Naive B cell (primary cell): ENCODE measurements at places on chromosomes 13 and 19.

GRCh38 chr19:39996218-39996810, 546 bp upstream of the ZNF546 start:
- DNase-seq: no peak

DNA sequence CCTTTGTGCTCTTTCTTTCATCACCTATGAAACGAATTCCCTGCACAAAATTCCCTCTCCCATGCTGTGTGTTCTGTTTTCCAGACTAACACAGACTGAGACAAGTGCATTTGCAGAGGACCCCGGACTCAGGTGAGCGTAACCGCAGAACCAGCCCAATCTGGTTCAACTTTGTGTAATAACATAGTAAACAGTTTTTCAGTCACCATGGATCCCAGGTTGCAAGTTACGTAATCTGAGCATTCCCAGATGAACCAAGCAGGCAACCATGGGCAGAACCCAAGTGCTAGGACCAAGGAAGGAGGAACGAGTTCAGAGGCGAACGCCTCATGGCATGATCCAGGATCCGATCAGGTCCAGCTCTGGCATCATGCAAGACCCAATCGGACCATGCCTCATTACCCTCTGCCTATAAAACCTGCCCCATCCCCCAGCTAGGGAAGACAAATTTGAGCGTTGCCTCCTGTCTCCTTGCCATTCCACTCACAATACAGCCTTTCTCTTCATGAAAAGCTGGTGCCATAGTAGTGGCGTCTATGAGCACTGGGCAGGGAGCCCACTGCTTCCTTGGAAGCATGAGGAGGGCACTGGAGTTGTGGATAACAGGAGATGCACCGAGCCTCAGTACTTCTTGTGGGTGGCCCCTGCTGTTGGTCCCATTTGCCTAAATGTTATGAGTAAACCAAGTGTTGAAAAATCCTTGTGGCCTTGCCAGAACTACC, 107.6 kb downstream of the ABCC4 start:
- DNase-seq: no peak

DNA sequence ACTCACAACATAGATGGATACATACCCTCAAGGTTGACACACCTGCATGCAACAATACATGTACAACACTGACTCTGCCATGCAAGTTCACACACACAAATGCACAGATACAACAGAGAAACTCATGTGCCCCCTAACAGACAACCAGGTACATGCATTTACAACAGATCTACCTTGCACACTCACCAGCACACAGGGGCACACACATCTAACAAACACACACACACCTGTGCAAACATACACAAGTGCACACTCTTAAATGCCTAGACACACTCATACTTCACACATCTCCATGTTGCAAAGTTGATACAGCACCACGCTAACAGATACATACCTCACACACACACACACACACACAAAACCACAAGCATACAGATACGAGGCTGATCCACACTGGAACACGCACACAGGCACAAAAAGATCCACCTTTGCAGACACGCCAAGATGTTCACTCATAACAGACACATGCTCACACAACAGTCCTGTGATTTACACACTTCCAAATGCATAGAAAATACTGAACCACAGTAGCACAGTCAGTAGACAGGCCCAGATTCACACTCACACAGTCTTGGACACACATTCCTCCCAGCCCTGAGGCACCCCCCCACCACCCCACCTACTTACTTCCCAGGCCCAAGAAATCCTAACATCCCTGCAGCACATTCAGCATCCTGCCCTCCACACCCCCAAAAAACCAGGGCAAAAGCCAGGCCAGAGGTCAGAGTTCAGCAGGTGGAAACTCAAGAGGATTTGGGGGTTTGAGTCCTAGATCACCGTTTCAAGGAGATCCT, 1.4 kb downstream of the LRFN1 start:
- DNase-seq: no peak

DNA sequence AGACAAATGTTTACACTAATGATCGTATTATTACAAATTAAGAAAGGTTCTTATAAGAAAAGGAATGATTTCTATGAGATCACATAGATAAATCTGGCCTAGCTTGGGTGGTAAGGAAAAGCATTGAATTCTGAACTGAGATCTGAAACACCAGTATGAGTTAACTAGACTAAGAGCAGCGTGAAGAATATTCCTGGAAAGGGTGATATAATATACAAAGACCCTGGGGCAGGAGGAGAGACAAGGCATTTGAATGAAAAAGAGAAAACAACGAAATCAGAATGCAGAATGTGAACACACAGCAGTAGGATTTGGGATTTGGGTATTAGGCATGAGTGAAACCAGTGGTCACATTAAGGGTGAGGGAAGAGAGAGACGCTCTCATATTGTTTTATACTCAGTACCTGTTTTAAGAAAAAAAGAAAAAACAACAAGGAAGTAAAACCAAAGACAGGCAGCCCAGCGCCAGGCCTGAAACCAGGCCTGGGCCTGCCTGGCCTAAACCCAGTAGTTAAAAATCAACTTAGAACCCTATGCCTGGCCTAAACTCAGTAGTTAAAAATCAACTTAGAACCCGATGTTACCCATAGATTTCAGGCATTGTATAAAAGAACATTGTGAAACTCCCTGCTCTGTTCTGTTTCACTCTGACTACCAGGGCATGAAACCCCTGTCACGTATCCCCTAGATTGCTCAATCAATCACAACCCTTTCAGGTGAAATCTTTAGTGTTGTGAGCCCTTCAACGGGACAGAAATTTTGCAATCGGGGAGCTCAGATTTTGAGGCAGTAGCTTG, 287.1 kb downstream of the ITGBL1 start:
- DNase-seq: no peak

- no peak for DNase-seq
Measured at GRCh38 chr13:20923272-20923671, 20.7 kb upstream of the XPO4 start.

GRCh38 chr19:35585848-35586247, at the start of gene PMIS2:
PMIS2 (plus strand) TSS chr19:35586173; CDS start chr19:35586260, 87 bp downstream.
- no peak for DNase-seq

DNA sequence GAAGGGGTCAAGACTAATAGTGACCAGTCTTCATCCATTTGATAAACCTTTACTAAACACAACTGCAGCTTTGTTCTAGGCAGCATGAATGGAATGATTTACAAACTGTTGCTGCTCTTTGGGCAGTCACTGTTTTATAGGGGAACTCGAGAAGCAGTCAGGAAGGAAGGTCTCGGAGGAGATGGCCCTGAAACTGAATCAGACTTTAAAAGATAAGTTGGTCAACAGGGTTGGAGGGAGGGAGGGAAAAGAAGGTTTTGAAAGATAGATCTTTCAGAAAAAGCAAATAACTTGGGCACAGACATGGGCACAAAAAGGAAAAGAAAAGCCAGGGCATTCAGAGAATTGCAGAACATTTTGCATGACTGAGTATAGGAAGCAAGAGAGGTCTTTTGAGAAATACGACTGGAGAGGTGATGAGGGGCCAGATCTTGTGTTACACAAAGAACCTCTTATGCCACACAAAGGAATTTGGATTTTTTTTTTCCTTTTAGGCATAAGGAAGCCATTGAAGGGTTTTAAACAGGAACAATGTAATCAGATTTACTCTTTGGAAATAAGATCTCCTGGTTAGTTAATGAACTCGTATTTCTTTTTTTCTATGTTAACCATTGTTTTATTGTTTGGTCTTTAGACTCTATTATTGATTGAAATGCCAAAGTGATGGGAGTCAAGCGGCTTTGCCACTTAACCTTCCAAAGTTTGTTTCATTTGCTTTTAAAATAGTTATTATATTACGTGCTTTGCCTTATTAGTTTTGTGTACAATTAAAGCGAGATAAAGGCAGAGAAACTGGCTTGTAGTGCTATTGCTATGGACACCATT, 37.5 kb upstream of the SACS start:
- no peak for DNase-seq

DNA sequence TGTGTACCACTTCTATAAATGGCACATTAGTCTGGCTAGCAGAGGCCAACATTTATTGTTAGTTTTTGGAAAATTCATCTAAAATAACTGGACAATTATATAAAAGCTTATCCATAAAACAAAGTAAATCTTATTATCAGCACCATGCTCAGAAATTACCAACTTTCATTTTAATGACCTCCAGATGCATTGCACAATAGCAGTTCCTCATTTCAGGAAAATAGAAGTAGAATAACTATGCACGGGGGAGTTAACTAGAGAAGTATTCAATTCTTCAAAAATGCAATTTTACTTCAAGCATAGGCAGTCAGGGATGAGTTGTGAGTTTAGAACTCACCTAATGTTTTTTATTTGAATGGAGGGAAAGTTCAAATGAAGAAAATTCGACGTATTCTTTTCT, 1023.5 kb downstream of the PCDH17 start:
- DNase-seq: no peak

- no peak for DNase-seq
Measured at GRCh38 chr13:62887046-62887445, 1471.4 kb upstream of the PCDH20 start.

DNA sequence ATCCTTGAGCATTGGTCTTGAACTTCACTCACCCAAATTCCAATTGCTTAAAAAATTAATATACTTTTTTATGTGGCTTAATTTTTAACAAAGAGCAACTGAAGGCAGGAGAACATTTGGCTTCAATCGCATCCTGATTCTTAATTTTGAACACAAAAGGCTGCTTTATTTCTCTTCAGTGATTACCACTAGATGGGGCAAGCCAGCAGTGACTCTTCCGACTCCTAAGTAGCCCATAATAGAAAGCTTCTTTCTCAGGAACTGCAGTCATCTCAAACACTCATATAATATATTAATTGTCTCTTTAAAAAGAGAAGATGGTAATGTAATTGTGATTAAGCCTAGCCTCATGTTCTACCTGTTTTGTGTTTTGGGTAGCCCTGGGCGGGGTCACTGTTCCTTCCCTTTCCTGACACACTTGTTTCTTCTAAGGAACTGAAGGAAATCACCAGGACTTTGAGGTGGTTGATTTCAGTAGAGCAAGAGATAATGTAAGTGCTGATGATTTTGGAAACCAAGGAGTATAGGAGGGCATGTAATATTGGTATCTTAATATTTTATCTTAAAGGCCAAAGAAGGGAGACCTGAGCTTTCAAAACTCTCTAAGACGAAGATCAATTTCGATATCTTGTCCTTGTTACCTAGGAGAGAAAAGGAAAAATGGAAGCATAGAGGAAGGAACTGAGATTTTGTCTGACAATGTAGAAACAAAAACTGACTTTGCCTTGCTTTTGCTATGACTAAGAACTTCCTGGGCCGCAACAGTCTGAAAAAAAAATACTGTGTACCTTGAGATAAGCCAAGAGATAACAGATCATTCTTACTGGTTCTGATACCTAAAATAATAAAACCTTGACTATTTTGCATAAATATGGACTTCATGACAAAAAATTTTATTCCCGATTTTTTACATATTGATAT, 73.1 kb downstream of the TNFSF13B start:
- DNase-seq: no peak

DNA sequence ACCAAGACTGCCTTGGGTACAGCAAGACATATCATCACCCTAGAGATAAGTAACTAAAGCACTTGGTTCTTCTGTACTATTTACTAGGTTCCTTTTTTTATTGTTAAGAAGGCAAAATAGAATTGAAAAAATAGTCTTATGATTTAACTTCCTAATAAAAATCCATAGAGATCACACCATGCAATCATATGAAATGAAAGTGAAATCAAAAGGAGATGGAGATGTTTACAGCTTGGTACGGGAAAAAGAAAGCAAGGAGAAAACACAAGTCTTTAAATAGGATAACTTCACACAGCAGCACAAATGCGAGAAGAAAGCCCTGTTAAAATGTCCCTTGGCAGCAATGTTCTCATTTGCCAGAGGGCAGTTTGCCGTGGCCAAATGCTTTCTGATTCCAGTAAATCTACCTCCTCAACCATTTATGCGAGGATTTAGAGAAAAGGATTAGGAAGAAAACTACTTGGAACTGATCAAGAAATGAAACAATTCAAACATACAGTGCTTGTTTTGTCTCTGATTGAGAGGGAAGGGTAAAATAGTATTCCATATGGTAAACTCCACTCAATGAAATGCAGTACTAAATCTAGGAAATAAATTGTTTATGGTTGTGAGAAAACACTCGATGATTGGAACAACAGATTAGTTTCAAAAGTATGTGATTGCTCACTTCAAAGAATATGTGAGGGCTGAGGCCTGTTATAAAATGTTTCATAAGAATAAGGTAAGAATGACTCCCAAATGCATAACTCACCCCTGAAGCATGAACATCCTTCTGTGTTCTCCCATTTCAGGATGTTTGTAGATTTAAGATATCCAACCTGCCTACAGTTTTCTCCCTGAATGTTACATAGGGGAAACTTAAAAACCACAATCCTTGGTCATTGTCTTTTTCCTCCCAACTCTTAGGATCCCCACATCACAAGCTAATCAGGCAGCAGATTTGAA, 487.8 kb downstream of the DACH1 start:
- no peak for DNase-seq

DNA sequence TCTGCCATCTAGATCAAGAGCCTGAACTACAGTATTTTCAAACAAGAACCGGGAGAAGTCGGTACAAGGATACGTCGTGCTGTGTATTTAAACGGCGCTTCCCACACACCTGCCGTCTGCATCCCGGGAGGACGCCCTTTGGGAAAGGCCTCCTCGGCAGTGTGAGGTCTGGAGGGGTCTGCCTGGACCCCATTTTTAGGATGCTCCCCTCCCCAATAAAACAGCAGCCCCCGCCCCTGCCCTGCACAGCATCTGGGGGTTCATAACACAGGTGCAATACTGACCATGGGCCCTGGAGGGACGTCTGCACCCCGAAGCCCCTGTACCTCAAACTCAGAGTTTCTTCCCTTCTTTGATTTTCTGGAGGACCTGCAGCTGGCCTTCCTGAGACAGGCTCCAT, 4.1 kb upstream of the C13orf46 start:
- no peak for DNase-seq

GRCh38 chr19:46016426-46017094, 6.3 kb downstream of the PGLYRP1 start:
- peak; percentile 73 for DNase-seq

DNA sequence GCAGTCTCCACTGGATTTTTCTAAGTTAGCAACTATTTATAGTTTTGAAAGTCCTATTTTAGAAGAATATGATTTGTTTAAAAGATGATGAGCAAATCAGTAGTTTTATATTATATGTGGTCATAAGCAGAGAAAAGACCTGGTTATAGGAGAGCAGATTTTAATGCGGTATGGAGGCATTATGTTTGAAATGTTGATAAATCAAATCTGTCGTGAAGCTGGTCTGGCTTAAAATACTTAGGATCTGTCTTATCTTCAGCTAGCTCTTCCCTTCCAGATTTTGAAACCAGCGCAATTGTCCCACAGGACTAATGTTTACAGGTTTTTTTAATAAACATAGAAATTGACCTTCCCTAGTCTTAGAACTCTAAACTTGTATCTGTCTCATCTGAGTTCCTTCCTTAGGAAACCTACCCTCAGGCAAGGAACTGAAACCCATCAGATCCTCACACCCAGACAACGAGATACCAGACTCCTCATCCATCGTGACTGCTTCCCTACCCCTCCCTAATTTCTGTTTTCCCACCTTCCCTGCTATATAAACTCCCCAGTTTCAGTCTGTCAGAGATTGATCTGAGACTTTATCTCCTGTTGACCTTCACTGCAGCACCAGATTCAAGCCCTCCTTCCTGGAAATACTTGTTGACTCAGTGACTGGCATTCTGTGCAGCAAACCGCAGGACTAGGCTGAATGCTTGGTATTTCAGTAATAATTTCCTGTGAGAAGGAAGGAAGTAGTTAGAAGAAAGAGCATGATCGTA, 37.8 kb upstream of the CXCL17 start:
- no peak for DNase-seq
